ENCODE measurements at places on chromosomes 5 and 9.
A peak's percentile ranks its signal among the peaks of the same experiment; 100 is the strongest.

- DNase-seq = no peak
These were observed 263.5 kb downstream of the NTRK2 start for GRCh38 chr9:84932915-84933527.

DNA sequence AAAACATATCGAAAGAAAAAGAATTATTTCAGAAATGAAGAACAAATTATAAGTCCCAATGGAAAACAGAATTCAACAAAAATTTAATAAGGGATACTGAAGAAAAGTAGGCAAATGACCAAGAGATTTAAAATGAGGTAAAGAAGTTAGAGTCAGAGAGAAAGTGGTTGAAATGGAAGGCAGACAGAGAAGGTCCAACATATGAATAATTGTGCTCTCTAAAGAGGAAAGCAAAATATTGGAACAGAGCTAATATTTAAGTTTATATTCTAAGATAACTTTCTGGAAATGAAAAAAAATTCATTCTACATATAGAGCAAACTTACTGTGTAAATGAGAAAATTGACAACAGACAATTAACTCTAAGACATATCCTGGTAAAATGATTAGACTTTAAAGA is 94.1 kb downstream of the PTCH1 start:
- no peak for DNase-seq

DNA sequence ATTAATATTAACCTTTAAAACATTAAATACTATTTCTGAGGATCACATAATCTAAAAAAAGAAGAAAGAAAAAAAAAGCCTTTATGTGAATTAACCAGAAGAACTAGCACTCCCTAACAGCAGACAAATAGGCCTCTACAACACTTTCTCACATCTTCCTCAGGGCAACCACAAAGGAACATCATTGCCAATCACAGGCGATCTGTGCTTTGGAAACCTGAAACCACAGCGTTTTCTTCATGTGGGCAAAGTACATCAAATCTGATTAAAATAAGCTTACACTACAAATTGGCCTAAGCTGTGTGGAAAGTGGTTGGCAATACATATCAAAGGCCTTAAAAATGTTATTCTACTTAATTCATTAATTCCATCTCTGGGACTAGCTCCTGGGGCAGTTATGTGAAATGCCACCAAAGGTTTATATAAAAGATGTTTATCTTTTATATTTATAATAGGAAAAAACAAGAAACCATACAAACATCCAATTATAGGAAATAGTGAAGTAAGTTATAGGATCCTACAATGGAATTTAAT is 184.8 kb upstream of the TBCA start:
- peak; percentile 15 for DNase-seq

DNA sequence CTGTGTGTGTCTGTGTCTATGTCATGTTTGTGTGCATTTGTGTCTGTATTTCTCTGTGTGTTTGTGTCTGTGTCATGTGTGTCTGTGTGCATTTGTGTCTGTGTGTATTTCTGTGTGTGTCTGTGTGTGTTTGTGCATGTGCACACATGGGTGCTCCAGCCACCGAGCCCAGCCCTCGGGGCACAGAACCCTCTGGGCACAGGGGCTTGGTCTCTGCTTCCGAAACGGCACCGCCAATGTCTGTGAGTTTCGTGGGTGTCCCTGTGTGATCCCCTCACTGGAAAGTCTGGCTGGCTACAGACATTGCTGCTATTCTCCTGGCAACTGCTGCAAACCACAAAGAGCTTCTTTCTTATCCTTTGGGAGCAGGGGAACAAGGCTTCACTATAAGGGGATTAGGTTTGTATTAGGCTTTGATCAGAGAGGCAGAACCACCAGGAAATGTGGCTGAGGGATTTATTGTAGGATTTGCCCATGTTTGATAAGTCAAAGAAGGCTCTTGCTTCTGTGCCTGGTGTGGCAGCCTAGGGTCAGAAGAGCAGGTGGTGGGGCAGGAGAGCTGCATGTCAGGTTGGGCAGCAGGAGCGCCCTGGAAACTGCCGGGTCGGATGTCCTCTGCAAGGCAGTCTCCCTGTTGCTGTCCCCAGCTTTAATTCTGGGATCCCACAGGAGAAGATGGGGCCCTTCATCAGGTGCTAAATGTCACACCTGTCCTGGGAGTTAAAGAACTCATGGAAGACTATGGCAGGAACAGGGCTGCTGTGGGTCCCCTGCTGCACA is 39.6 kb upstream of the FCN1 start:
- DNase-seq = no peak
